ENCODE measurements at places on chromosomes 1 and 21. TPM values are rescaled to one million over a fixed set of nuclear protein-coding genes. Genes with fewer than 3 reads are reported as not detected.

GRCh38 chr1:226831953-226832352 is 38.5 kb upstream of the PSEN2 start:
- DNase-seq = no peak

GRCh38 chr1:180925471-180926051 is 12.9 kb downstream of the KIAA1614 start:
- DNase-seq = no peak

DNA sequence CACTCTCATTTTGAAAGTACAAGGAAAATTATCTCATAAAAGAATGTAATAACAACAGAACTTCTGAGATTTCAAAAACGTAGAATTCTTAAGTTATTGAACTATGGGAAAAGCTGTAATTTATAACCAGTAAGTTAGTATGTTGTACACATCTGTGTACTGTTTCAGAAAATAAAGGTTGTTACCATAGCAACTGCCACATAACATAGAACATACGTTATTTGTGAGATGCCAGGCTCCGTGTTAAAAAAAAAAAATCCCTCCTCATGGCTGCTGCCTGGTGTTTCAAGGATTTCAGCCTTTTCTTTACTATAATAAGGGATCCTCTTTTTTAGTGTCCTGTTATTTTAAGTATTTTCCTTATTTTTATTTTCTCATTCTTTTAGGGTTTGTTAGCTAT is 79.5 kb downstream of the RWDD3 start:
- no peak for DNase-seq

DNA sequence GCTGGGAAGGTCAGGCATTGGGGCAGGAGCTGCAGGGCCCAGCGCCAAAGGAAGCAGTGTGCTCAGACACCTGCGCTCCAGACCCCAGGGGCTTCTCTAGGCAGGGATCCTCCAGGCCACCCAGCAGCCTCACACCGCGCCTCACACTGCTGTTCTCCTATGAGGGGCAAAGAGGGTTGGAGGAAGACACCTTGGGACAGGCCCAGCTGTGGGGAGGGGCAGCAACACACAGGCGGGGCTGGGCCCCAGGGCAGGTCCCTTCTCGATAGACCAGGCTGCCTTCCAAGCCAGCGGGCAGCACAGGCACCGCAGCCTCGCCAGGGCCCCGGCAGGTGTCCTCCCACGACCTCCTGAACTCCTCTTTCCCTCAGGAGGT is 20.7 kb upstream of the PRSS38 start:
- DNase-seq = no peak

GRCh38 chr1:205792961-205793673 is 17.8 kb upstream of the RAB29 start:
- DNase-seq = no peak

- no peak for DNase-seq
Measured at GRCh38 chr1:89870998-89871397, 50.2 kb downstream of the LRRC8D start.

- peak; percentile 98 for DNase-seq
Measured at GRCh38 chr1:156659988-156660751, 17.0 kb downstream of the NES start.

DNA sequence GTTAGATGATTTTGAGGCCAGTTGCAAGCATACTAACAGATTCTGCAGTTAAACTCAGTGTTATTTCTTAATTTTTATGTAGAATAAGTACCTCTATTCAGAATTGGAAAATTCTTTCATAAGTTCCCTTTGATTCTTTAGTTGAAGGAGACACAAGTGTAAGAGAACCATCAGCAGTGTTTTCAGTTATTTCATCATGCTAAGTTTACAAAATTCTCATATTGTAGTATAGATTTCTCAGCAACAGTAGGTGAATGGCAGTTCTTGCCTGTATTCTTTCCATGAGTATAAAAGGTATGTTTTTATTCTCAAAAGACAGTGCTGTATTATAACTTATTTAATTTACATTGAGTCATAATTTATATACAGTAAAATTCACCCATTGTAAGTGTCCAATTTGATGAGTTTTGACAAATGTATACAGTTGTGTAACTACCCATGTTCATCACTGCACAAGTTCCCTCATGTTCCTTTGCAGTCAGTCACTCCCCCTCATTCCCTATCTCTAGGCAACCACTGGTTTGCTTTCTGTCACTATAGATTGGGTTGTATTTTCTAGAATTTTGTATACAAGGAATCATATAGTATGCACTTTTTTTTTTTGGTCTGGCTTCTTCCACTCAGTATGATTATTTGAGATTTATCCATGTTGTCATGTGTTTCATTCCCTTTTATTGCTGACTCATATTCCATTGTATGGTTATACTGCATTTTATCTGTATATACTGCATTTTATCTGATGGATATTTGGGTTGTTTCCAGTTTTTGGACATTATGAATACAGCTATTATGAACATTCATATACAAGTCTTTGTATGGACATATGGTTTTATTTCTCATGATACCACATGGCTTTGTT is 3.9 kb downstream of the RPS6KC1 start:
- DNase-seq = no peak

DNA sequence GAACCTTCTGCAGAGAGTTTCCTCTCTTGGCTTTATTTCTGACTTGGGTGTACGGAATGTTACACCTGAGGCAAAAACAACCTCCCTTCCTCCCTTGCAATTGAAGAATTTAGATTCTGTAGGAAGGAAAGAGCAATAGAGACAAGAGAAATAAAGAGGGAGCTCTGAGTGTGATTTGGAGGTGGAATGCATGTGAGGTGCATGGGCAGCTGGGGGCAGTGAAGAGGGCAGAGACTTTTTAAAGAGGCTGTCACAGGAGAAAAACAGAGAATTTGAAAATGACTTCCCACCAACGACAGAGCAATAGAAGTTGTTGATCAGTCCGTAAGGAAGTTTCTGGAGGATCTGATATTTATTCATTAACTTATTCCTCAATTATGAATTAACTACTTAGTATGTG is 172.0 kb upstream of the B3GALT2 start:
- DNase-seq = no peak

DNA sequence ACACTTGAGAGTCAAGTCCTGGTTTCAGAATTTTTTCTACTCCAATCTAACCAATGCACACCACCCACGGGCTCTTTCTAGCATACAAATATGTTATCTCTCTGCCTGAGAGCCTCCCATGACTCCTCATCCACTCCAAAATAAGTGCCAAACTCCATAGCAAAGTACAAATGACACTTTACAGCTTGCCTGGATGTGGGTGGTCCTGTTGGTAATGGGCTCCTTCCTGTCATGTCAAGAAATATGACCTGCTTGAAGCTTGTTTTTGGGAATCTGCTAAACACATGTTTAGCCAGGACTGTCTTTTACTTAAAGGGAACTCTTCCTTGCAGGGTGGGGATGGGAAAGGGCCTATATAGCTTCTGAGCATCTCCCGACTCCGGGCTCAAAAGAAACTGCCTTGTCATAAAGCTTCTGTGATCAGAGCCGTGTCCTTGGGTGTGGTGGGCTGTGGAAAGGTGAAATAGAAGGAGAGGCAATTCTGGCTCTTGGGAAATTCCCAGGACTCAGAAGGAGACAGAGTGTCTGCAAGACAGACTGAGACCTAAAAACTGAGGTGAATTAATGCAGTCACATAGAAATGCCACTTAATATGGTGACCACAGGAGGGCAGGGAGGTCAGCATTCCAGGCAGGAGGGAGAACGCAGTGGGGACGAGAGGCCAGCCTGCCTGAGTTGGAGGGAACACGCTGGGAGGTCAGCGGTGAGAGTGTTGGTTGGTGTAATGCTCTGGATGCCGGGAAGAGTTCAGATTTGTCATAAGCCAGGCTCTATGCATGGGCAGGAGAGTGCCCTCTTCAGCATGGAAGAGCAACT is 6.1 kb upstream of the IGFN1 start:
- DNase-seq = no peak

DNA sequence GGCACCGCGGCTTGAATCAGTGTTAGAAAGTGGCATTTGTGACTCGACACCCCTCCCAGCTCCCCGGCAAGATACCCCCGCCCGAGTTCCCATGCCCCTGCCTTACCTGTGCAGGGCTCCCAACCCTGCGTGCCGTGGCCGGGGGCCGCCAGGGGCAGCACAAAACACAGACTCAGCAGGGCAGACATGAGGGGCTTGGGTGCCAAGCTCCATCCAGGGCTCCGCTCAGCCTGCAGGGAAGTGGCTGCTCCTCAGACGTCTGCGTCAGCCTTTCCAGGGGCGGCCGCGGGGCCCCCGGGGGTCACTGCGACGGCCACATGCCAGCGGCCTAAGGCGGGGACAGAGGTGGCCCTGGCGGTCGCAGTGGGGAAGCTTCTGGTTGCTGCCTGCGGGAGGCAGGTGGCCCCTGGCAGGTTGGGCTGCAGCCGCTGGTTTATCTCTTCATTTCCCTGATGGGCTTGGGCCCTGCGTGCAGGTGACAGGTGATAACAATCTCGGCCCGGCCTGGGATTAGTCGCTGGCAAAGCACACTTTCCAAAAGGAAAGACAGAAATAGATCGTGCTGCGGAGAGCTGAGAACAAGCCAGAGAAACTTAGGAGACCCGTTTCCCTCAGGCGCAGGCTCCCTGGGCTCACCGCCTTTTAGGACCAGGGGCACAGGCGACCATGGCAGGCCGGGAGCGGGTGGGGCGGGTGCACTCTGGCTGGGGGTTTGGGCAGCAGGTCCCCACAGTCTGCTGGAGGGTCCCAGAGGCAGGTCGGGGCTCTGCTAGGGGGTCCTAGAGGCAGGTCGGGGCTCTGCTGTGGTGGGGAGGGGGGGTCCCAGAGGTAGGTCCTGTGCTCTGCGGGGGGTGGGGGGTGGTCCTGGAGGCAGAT is at the start of gene TSPEAR:
TSPEAR (minus strand) TSS at position 246 of the 876 bp plus-strand sequence; CDS start at position 188, 58 bp downstream.
- no peak for DNase-seq

- DNase-seq = no peak
Measured at GRCh38 chr1:186218654-186219352, 156.2 kb downstream of the TPR start.

DNA sequence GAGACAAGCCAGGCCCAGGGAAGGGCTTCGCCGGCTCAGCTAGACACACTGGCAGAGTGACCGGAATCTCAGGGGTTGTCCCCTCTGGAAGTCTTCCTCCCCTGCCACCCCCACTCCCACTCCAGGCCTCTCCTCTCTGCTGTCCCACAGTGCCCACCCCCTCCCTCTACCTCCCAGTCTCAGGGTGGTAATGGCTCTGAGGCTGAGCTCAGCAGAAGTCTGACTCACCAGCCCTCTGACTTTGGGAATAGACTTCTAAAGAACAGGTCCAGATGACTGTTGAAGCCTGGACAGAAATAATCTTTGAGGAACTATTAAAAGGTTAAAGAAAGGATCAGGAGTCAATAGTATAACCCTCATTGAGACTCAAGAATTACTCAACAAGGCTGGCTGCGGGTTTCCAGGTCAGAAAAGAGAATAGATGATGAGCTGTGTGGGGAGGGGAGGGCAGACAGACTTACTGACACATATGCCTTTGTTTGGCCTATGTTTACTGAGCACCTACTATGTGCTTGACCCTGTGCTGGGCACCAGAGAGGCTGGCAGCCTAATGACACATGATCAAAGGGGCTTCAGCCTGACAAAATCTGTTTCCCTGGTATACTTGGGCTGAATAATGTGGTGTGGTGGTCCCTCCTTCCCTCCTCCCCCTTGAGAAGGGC is 8.2 kb downstream of the HCRTR1 start:
- no peak for DNase-seq

DNA sequence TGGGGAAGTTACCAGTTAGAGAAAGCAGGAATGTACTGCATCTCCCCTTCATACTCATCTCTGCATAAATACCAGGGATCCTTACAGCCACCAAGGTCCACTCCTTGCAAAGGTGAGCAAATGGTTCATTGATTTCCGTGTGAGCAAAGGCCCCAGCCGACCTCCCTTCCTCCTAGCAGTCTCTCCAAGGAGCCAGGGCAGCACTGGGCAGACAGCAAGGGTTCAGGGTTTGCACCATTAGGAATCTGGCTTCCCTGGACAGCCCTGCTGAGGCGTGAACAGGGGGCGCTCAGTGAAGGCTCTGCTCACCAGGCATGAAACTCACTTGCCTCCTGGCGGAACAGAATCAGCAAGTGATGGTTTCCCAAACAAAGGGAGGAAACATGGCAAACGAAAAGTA is 65.7 kb downstream of the MRPL37 start:
- DNase-seq = no peak

DNA sequence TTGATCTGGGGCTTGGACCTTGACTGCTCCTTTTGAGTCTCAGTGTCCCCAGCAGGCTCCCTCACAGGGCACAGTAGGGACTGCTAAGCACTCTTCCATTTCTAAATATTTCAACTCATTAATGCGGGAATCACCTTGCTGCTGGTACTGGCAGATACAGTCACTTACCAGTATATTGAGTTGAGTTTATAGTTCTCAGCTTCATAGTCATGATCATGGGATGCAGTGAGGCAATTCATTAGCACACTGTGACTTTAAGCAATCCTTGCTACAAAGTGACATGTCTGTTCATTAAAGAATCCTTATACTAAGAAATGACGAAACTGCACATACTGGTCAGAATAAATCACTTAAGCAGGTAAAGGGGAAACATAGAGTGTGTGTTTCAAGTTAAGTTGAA is 240.8 kb downstream of the SPATA17 start:
- DNase-seq = no peak

GRCh38 chr1:36768486-36769178 is 265.7 kb downstream of the GRIK3 start:
- no peak for DNase-seq

DNA sequence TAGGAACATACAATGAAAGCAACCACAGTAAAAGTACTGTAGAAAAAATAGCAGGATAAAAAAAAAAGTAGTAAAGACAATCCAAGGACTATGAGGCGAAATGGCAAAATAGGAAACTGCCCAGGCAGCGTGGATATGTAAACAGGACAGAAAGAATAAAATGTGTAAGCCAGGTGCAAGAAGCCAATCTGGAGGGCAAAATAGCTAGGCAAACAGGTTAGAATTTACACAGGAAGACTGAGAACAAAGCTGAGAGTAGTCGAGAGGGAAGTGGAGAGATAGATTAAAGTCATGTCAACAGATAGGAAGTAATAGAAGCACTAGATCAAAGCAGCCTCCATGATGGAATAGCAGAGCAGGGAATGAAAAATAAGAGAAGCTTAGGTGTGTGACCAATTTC is 124.2 kb upstream of the B3GALT2 start:
- no peak for DNase-seq

ACADM gene
- 357 TPM for total RNA-seq

OR2T11 gene
- total RNA-seq = not detected

SLAMF9 gene
- total RNA-seq = not detected

MYBPH gene
- not detected for total RNA-seq

CLCA1 gene
- total RNA-seq = not detected

PGLYRP3 gene
- not detected for total RNA-seq

MROH7 gene
- total RNA-seq = 7.0 TPM

ATP6V1G3 gene
- total RNA-seq = not detected

LEFTY2 gene
- 0.47 TPM for total RNA-seq

Data from left ventricle myocardium superior (tissue), 1 donor.